ENCODE measurements at places on chromosomes 16 and 17. TPM values are rescaled to one million over a fixed set of nuclear protein-coding genes. Genes with fewer than 3 reads are reported as not detected.

GRCh38 chr16:29925105-29925756, 795 bp downstream of the KCTD13 start:
- DNase-seq = no peak

DNA sequence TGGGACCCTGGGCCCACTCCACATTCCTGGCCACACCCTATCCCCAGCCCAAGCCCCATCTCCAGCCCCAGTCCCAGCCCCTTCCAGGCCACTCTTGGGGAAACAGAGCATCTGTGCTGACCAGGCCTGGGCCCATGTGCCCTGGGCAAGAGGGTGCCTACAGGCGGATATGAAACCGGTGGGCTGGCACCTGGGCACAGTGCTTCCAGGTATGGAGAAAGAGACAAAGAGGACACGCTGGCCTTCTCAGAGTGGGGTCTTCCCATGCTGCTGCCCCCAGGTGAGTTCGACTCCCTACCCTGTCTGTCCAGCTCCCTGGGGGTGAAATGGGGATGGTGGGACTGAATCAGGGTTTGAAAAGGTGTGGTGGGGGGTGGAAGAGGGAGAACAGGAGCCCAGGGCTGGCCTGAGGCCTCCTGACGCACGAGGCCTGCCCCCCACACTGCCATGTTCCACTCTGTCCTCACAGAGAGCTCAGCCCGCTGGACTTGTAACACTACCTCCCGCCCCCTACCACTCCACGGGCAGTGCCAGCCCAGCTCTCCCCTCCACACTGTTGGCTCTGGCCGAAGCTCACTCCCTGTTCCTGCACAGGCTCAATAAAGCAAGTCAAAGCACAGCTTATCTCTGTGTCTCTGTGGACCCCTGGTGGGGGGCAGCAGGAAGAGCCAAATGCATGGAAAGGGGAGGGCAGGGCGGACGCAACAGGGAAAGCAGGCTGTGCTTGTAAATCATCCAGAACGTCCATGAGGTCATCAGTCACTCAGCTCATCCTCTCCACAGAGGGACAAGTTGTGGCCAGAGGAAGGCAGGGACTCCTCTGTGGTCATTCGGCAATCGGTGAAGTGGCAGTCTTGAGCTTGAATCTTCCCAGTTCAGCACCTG, 71.1 kb upstream of the TMEM97 start:
- no peak for DNase-seq

DNA sequence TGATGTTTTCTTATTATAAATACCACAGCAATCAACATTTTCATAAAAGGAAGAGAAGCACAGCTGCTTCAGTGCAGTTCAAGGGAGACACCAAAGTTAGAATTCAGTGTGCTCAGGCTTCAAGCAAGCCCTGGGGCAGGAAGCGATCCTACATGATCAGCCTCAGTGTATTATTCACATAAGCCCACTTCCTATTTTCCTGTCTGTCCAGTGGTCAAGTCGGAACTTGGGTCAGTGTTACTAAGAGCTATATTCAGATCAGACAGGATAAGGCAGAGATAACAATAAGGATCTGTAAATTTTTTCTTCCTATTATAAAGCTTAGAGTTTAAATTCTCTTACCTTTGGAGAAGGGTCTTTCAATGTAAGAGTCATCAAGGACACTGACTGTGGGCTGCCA, 12.9 kb downstream of the HEATR6 start:
- DNase-seq = no peak

- DNase-seq = no peak
These were observed 237.8 kb downstream of the CEP112 start for GRCh38 chr17:65954148-65954449.

DNA sequence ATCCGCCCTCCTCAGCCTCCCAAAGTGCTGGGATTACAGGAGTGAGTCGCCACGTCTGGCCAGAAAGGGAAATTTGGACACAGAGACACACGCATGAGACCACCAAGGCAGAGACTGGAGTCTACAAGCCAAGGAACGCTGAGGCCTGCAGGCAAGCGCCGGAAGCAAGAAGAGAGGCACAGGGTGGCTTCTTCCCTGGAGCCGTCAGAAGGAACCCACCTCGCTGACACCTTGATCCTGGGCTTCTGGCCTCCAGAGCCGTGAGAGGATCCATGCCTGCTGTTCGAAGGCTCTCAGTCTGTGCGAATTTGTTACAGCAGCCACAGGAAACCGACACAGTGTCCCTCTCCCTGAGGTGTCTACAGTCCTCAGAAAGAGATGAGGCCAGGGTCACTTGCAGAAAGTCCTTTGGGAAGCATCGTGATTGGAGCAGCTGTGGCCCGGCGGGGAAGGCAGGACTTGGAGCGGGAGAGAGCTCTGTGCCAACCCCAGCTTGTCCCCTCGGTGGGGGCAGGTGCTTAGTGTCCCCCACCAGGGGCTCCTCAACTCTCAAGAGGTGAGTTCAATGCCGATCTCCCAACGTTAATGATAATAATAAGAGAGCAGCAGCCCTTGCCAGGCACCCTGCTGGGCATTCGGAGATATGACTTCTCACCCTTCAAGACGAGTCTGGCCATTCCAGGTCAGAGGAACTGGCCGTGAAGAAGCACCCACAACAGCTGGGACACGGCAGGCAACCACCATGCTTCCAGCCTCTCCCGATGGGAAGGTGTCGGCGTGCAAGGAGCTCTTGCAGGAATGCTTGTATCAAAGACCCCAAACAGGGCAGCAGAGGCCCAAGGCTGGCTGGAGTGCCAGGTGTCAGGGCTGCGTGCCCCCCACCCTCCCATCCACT, 68.4 kb upstream of the TNRC6C start:
- no peak for DNase-seq

DNA sequence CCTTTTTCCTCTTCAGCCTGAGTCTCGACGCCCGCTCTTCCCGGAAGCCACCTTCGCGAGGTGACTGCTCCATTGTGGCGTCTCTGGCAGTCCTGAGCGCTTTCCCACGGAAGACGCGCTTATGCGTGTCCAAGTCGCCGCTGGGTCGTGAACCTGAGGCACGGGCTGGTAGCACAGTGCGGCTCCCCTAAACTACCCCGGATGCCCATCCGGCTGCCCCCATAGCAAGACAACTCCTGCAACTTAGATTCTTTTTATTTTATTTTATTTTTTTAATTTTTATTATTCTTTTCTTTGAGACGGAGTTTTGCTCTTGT, 2.1 kb upstream of the ESRP2 start:
- DNase-seq = no peak

GRCh38 chr17:82938486-82938872, 98.7 kb upstream of the ZNF750 start:
- no peak for DNase-seq

DNA sequence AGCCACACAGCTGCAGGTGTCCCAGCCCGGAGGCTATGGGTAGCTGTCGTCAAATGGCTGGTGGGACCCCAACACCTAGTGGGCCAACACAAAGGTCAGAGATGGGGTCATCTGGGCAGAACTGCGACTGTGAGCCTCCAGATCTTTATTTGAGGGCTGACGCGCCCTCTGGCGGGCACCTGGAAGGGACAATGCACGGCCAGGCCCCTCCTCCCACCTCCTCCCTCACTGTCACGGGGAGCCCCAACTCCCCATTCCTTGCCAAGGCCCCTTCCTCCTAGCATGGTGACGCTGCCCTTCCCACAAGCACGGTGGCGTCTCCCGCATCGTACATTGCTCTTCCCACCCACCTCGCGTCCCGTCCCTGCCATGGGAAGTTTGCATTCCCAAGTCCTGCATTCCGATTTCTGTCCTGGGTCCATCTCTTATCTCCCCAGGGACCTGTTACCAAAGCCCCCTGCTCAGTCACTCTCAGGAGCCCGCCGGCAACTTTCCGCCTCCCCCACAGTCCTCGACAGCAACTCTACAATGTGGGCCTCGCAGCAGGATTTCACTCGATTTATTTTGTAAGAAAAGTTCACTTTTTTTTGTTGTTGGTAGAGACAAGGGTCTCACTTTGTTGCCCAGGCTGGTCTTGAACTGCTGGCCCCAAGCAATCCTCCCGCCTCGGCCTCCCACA, 1.0 kb downstream of the TLE7 start:
- DNase-seq = no peak

Gene HOXB2
- 2.3 TPM for total RNA-seq

Gene TPSG1
- total RNA-seq = 0.15 TPM

Gene CTRB1
- 9.7 TPM for total RNA-seq

Gene OGFOD1
- total RNA-seq = 12.1 TPM
